ENCODE measurements at places on chromosomes 3 and 15.

DNA sequence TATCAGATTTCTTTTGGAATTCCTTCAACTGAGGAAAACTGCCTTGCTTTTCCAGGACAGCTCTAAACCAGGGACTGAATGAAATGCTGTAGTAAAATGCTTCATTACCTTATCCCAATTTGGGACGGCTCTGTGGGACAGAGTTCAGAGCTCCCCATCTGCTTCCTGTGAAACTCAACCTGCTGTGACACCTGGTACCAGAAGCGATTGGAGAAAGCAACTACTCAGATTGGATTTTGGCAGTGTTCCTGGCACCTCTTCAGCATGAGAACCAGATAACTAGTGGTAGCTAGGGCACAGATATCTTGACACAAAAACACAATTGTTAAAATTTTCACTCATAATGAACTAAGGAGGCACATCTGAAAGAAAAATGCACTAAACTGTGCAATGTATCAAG lies 539.1 kb downstream of the SI start:
- no peak for DNase-seq

- DNase-seq: no peak
Observed at GRCh38 chr3:48398701-48399386, 26.8 kb downstream of the FBXW12 start.

DNA sequence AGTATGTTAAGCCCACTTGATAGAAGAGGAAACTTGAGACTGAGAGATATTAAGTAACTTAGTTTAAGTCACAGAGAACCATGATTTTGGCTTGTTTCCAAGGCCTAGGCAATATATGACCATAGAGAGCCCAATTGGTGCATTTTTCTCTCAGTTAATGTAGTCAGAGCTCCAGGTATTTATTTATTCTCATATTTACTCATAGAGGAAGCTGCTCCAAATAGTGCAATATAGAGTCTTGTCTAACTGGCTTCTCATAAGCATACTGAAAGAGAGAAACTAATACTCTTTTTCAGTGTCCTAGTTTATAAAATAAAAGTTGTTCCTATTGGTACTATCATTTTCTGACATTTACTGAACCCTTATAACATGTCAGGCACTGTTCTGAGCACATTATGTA lies 15.2 kb downstream of the TRNT1 start:
- DNase-seq: no peak

DNA sequence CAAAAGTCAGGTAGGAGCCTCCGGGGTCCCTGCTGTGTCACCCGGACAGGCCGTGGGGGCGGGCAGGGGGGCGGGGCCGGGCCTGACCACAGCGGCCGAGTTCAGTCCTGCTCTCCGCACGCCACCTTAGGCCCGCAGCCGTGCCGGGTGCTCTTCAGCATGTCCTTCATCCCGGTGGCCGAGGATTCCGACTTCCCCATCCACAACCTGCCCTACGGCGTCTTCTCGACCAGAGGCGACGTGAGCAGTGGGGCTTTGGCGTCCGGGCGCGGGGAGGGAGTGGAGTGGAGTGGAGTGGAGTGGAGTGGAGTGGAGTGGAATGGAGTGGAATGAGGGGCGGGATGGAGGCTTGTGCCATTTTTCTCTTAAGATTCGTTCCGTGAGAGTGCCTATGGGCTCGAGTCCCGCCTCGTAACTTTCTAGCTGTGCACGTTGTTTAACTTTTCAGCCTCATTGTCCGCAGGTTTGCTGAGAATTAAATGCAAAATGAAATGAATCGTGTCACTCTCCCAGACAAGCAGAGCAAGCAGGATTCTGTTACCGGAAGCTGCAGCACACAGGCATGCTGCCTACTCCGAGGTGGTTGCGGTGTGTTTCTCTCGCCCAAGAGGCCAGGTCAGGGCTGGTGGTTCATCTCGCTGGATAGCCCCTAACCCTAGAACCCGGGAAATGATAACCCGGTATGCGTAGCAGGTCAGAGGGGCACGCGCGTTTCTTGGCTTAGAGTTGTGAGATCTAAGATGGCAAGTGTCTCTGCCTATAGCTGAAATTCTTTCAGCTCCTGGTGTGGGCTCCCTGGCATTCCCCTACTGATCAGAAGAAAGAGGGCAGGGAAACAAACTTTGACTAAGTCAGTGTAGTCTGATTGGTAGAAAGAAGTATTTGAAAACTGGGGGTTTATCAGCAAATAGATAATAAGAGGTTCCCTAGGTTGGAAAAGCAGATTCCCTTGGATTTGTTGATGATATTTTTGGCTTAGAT lies at the start of gene FAH:
FAH (plus strand) TSS at position 104 of the 981 bp plus-strand sequence; CDS start at position 160, 56 bp downstream.
- peak; percentile 41 for DNase-seq

DNA sequence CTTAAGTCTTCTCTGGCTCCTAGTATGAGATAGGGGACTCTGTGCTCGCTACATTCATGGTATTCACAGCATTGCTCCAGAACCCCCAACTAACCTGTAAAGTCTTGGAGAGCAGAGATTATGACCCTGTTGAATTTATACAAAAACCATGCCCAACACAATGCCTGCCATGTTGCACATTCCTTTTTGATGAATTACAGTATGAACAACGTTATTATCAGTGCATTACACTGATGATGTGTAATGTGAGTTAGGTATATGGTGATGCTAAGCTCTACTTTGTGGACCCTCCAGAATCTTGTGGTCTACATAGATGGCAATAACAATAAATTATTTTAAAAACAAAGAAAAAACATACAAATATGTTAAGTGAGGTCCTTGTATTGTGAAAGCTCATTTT lies 64.3 kb downstream of the EOMES start:
- no peak for DNase-seq

DNA sequence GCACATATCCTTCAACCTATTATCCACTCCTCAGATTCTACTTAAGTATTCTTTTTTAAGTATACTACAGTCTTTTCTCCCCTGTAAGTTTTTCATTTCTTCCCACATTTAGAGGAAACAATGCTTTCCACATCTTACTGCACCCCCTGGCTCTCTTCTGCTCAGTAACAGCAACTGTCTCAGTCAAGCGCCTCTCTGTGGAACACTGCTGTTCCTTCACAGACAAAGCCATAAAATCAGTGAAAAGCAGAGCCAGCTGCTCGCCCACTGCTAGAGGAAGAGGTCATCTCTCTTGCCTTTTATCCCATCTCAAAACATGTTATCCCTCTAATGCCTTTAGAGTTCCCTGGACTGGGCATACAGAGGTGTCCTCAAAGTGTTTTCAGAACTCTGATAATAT lies 24.8 kb downstream of the SERP1 start:
- no peak for DNase-seq

GRCh38 chr15:51262463-51262862 lies 75.9 kb downstream of the CYP19A1 start:
- no peak for DNase-seq

GRCh38 chr15:85496551-85497171 lies 116.3 kb downstream of the AKAP13 start:
- DNase-seq: no peak

GRCh38 chr15:50182219-50183013 lies 420 bp downstream of the SLC27A2 start:
- no peak for DNase-seq

GRCh38 chr15:33612721-33613304 lies 302.0 kb downstream of the RYR3 start:
- no peak for DNase-seq

DNA sequence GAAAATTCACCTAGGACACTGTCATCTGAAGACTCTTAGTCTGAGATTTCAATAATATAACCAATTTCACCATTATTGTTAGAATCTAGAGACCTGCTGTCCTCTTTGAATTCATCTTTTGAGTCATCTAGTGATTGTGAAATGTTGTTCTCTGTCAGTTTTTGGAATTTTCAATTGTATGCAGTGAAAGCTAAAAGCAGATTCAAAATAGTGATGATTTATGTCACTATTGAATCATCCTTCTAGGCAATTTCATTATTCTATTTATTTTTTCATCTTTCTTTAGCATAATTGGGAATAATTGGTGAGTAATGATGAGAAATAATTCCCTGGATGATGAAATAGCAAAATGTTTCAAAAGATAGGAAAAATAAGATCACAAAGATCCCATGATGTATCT lies 101.7 kb upstream of the EIF1B start:
- peak; percentile 42 for DNase-seq

DNA sequence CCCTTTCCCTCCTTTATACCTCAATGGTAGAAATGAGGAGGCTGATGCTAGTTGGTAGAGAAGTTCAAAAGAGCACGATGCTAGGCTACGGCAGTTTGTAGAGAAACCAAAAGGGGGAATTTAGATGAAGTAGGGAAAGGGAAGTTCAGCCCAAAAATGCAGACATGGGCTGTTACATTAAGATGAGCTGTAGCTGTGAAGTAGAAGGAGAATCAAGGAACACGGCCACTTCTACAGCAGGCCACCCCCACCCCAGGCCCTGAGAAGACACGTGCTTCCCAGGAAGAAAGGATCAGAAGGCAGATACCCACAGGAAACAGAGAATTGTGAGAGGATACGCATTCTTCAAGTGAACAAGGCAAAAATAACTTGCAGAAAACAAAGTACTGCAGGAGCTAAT lies 2.1 kb upstream of the PARP14 start:
- DNase-seq: no peak

DNA sequence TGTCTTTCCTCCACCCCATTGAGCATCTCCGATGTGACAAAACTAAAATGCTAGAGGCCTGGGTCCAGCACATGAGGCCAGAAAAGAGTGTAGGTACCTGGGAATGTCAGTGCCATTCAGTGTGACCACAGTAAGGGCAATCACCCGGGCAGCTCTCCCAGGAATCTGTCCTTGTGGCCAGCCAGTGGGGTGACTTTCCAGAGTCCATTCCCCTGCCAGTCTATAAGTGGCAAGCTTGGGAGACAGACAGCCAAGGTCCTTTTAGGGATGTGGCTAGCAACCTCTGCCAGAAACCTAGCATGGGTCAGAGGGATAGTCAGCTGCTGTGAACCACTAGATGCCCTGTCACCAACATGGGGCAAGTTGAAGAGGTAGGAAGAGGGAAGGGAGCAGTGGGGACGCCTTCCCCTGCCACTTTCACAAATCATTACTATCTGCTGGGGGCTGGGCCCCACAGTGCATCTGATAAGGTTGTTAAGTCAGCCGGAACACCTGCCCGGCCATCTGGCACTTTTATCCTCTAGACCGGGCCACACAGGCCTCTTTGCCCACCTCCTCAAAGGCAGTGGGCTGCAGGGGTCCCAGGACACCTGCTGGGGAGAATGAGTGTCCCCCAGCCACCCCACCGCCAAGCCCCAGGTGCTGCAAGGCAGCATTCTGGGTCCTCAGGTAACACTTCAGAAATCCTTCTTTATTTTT lies 24.8 kb upstream of the DET1 start:
- no peak for DNase-seq

DNA sequence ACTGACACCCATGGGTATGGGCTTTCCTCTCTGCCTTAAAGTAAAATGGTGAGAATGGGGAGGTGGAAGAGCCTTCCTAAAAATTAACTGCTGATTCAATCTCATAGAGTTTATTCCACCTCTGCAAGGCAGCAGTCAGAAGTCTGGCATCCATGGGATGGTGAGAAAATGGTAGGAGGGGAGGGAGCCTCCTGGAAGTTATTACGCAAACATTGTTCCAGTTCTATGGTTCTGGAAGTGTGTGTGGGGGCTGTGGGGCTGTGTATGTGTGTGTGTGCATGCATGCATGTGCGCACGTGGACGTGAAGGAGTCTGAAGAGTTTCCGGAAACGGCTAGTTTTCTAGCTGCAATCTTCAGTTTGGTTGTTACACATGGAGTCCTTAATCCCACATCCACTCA lies 177.6 kb downstream of the KCNAB1 start:
- DNase-seq: no peak

DNA sequence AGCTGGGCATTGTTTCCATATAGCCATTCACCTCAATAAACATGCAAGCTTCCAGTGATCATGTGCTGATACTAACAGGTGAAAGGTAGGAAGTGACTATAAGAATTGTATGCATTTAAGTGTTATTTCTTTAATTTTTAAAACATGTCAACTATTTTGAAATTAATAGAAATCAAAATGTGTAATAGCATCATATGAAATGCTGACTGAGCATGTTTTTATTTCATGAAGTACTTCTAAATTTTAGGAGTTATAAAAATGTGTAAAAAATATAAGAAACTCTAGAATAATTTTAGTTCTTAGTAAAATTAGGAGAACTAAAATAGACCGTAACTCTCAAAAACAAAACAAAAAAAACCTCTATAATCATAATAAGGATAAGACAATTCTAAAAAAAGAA lies 229.3 kb upstream of the ARPP21 start:
- DNase-seq: no peak

GRCh38 chr3:73523661-73524060 lies 101.1 kb downstream of the PDZRN3 start:
- no peak for DNase-seq

GRCh38 chr3:38578081-38578475 lies 71.4 kb downstream of the SCN5A start:
- no peak for DNase-seq

GRCh38 chr3:172127929-172128580 lies 88.7 kb downstream of the FNDC3B start:
- DNase-seq: peak; percentile 34

DNA sequence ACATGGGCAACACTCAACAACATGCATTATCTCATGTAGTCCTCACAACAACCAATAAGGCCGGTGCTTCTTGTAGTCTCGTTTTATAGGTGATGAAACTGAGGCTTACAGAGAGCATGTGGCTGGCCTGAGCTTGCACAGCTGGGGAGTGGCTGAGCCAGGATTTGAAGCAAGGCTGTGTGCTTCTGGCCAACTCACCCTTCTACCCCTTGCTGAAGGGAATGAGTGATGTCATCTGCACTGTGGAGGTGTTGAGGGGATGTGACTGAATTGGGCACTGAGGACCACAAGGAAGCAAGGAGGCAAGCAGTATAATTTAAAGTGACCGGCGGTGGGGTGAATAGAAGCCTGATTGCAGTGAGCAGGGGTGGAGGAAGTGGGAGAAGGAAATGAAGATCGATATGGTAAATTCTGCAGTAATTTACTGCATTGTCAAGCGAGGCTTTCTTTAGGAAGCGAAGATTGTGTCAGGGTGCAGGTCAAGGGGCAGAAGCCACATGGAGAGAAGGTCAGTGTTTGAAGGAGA lies 62.3 kb downstream of the MINAR1 start:
- no peak for DNase-seq

- no peak for DNase-seq
Observed at GRCh38 chr3:175980486-175981090, 1121.5 kb downstream of the NAALADL2 start.

DNA sequence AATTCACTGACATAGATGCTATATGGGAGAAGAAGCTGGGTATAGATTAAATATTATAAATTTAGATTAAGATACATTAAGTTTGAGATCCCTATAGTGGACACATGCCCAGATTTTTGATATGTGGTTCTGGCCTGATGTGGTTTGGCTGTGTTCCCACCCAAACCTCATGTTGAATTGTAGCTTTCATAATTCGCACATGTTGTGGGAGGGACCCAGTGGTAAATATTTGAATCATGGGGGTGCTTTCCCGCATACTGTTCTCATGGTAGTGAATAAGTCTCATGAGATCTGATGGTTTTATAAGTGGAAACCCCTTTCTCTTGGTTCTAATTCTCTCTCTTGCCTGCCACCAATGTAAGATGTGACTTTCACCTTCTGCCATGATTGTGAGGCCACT lies 189.4 kb upstream of the CD96 start:
- no peak for DNase-seq

GRCh38 chr3:72421126-72421525 lies 427.1 kb downstream of the SHQ1 start:
- no peak for DNase-seq

Measured in HCEC 1CT (cell line).